ENCODE measurements at places on chromosomes 2 and 18.
A peak's percentile ranks its signal among the peaks of the same experiment; 100 is the strongest.

DNA sequence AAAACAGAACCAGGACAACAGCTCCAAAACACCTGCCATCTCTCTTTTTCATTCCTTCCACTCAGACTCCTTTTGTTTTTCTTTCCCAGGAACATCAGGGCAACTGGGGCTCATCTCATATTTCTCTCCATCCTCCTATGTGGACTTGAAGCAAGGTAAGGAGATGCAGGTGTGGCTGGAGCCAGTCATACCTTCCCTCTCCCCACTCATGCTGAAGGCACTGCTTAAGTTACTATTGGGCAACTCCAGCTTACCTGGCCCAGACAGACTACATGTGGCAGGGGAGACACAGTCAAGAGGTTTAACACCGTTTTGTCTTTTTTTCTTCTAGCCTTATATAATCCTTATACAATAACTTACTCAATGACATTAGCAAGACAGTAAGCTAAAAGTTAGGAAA, 38.4 kb downstream of the LAMA1 start:
- H3K4me1 ChIP-seq: no peaks in the 10 kb centered on the region
- no peaks in the 10 kb centered on the region for H3K27me3 ChIP-seq
- H3K27ac ChIP-seq: no peak overlapping the region
- H3K36me3 ChIP-seq: no peaks in the 10 kb centered on the region

DNA sequence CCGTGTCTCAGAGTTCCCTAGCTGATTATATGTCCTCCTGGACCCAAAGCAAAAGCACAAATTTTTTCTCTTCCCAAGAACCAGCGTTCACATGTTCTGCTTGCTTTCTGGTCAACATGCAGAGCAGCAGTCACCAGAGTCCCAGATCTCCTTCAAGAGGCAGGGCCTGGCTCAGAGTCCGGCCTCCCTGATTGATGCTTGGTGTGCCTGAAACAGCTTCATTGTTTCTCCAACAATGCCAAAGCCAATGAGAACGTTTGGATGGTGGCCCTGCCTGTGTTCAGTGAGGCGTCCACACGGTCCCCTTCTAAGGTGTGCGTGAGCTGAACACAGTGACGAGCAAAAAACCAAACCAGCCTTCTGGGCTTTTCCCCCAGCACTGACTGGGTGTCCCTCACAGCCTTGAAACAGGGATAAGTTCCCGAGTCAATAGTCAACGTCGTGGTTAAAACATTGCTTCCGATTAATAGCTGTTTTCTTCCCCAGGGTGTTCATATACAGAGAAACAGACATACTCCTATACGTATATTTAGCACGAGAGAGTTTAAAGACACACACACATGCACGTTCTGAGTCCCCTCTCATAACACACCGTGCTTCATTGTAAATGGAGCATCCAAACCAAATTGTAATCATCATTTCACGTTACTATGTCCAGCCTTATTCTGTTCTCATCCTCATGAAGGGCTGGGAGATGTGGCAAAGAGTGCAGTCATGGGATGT, 19.3 kb upstream of the POU3F3 start:
- H3K27ac ChIP-seq: no peak overlapping the region
- no peaks in the 10 kb centered on the region for H3K36me3 ChIP-seq
- DNase-seq: no peak
- no peak overlapping the region for H3K4me3 ChIP-seq
- H3K27me3 ChIP-seq: peaks cover 7% of the 10 kb centered on the region

DNA sequence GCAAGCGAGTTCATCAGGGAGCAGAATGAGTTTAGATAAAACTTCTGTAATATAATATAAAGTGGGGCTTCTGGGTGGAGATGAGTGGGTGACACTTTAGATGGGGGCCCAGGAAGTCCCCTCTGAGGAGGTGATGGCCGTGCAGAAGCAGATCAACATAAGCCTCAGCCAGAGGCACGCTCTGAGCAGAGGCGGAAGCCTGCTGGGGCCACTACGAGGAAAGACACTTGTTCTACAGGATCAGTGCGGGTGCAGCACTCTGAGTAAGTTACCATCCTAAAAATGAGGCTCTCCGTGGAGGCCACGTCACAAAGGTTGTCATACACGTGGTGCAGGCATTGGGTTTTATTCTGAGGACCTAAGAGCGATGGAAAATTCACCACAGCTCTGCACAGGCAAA, 22.3 kb downstream of the TMEM18 start:
- H3K4me3 ChIP-seq: no peak overlapping the region
- no peaks in the 10 kb centered on the region for H3K36me3 ChIP-seq
- DNase-seq: no peak
- H3K27ac ChIP-seq: no peak overlapping the region
- peaks cover 31% of the 10 kb centered on the region for H3K27me3 ChIP-seq
- peaks cover 19% of the 10 kb centered on the region for H3K4me1 ChIP-seq

- H3K27ac ChIP-seq: no peak overlapping the region
- DNase-seq: no peak
- peaks cover 25% of the 10 kb centered on the region for H3K27me3 ChIP-seq
- no peaks in the 10 kb centered on the region for H3K36me3 ChIP-seq
Measured at GRCh38 chr18:77168811-77169311, 36.3 kb upstream of the MBP start.

- no peak overlapping the region for H3K27ac ChIP-seq
- H3K4me1 ChIP-seq: no peaks in the 10 kb centered on the region
- H3K36me3 ChIP-seq: no peaks in the 10 kb centered on the region
- no peak for DNase-seq
Measured at GRCh38 chr18:79010802-79011201, 31.2 kb downstream of the SALL3 start.

DNA sequence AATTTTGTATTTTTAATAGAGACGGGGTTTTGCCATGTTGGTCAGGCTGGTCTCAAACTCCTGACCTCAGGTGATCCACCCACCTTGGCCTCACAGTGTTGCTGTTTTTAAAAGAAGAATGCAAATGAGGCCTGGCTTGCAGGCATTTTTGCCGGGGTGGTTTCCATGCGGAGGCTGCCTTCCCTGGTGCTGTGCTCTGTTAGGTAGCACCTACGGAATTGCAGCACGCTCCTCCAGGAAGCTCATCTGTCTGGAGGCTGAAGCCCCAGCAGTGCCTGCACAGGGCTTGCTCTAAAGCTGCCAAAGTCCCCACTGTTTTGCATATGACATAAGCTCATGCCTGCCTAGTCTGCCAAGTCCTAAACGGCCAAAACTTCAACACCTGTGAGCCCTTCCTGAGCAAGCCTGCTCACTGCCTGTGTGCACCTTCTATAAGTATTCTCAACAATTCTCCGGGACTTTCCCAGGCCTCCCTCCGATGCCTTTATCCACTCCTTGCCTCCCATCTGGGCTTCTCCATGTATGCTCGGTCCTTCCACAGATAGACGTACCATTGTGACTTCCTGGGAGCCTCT, 551.3 kb upstream of the RAB6C start:
- peaks cover 22% of the 10 kb centered on the region for H3K27me3 ChIP-seq
- H3K4me1 ChIP-seq: no peaks in the 10 kb centered on the region
- H3K4me3 ChIP-seq: no peak overlapping the region
- no peak overlapping the region for H3K27ac ChIP-seq

GRCh38 chr2:165182029-165182428, 21.8 kb downstream of the SCN3A start:
- no peaks in the 10 kb centered on the region for H3K27me3 ChIP-seq
- no peaks in the 10 kb centered on the region for H3K4me1 ChIP-seq
- no peaks in the 10 kb centered on the region for H3K36me3 ChIP-seq
- DNase-seq: no peak
- no peak overlapping the region for H3K4me3 ChIP-seq

- DNase-seq: no peak
- H3K4me1 ChIP-seq: peaks cover 70% of the 10 kb centered on the region
- peak overlapping the region; percentile 100 for H3K4me3 ChIP-seq
- H3K36me3 ChIP-seq: peaks cover 53% of the 10 kb centered on the region
Measured at GRCh38 chr2:216110620-216111019, 1.5 kb downstream of the XRCC5 start.

DNA sequence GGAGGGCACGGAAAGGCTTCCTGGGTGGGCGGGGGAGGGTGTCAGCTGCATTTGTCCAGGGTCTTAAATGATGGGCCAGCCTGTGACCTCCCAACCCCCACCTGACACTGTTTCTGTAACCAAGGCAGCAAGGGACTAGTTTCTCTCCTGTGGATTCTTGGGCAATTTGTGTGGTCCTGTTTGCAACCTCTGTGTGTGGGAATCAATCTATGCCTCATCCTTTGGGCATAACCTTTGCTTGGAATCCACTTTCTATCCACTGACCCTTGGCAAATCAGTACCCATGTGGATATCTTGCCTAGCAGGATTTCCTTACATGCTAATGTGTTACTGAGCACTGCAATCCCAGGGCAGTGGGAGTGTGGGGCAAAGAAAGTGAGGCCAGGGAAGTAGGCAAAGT, 54.1 kb downstream of the GPR39 start:
- H3K27ac ChIP-seq: no peak overlapping the region
- no peak overlapping the region for H3K4me3 ChIP-seq
- H3K36me3 ChIP-seq: no peaks in the 10 kb centered on the region
- no peaks in the 10 kb centered on the region for H3K4me1 ChIP-seq

DNA sequence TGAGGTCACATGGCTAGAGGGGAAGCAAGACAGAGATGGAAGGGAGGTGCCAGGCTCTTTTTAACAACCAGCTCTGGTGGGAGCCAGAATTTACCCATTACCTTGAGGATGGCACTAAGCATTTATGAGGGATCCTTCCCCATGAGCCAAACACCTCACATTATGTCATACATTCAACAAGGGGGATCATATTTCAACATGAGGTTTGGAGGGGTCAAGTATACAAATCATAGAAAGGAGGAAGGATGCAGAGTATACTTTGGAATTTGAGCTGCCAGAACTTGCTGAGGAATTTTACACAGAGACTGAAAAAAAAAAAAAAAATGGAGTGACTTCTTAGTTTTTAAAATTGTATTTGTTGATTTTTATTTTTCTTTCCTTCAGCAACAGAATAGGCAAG, 891.4 kb downstream of the CCDC85A start:
- H3K27me3 ChIP-seq: no peaks in the 10 kb centered on the region
- no peak for DNase-seq
- H3K4me1 ChIP-seq: no peaks in the 10 kb centered on the region
- no peak overlapping the region for H3K27ac ChIP-seq
- no peaks in the 10 kb centered on the region for H3K36me3 ChIP-seq

- no peak for DNase-seq
- H3K4me3 ChIP-seq: no peak overlapping the region
- H3K36me3 ChIP-seq: peaks cover 2% of the 10 kb centered on the region
- H3K4me1 ChIP-seq: no peaks in the 10 kb centered on the region
Measured at GRCh38 chr2:65500310-65501040, 68.1 kb upstream of the SPRED2 start.

DNA sequence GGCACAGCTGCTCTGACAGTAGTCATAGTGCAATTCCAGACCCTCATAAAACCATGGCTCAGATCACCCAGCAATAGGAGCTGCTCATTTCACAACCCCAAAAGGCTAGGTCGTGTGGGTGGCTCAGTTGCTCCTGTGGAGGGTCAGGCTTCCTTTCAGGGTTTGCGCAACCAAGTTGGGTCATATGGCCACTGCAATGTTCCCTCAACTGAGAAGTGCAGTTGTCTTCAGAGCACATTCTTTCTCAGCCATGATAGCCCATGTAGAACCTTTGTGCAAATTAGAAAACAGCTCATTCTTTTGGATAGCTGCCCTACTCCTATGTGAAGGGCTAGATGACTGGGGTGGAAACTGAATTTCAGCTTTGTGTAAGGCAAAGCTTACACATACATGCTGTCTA, 3.2 kb downstream of the SERPINB13 start:
- H3K4me1 ChIP-seq: no peaks in the 10 kb centered on the region
- no peak for DNase-seq
- no peak overlapping the region for H3K4me3 ChIP-seq
- H3K27me3 ChIP-seq: peaks cover 30% of the 10 kb centered on the region

GRCh38 chr2:201156036-201156435, 26.9 kb upstream of the CASP10 start:
- DNase-seq: no peak
- no peak overlapping the region for H3K27ac ChIP-seq
- peaks cover 76% of the 10 kb centered on the region for H3K36me3 ChIP-seq
- peaks cover 50% of the 10 kb centered on the region for H3K4me1 ChIP-seq
- no peaks in the 10 kb centered on the region for H3K27me3 ChIP-seq

DNA sequence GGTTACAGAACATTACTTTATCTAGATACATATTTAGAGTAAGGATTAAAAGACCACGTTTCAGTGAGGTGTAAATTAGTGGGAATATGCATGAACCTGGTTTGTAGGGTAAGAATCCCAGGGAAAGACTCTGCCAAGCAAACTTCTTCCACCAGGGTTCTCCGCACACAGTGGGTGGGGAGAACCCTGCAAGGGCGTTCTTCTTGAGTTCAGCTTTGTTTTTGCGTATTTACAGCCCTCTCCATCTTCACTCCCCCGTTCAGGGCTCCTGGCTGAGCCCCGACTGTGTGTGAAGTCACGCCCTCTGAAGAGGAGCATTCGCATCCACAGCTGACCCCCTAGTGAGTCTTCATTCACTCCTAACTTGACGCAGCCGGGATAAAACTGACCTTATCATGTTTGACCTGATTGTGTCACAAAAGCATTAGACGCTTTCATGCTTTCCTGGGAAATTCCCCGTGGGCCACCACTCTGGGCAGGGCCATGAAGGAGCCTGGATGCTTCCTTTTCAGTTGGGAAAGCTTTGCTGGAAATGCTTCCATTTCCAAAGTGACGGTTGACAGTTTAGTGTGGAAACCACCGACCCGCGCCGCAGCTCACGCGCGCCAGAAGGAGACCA, 1.0 kb downstream of the ALKAL2 start:
- no peaks in the 10 kb centered on the region for H3K4me1 ChIP-seq
- no peak overlapping the region for H3K27ac ChIP-seq
- no peak for DNase-seq
- no peak overlapping the region for H3K4me3 ChIP-seq

GRCh38 chr2:75667884-75668283, 21.3 kb downstream of the MRPL19 start:
- H3K4me3 ChIP-seq: no peak overlapping the region
- no peaks in the 10 kb centered on the region for H3K27me3 ChIP-seq
- H3K27ac ChIP-seq: peak overlapping the region; percentile 22
- no peaks in the 10 kb centered on the region for H3K4me1 ChIP-seq
- peaks cover 31% of the 10 kb centered on the region for H3K36me3 ChIP-seq

DNA sequence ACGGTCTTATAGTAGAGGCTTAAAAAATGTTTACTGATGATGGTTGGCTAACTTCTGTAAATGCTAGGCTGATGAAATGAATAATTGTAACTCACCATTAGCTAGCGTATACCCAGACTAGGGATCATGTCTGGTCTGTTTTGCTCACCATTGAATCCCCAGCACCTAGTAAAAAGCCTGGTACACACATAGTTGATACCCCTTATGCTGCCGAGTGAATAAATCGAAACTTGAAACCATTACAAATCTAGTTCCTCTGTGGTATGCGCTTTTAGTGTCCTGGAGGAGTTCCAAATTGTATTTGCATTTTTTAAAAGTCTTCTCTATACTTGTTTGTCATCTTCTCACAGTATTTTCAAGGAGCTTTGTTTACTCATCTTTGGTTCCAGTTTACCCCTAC, 1.3 kb downstream of the TAF1B start:
- H3K36me3 ChIP-seq: peaks cover 30% of the 10 kb centered on the region
- no peaks in the 10 kb centered on the region for H3K27me3 ChIP-seq
- H3K27ac ChIP-seq: peak overlapping the region; percentile 98
- peaks cover 53% of the 10 kb centered on the region for H3K4me1 ChIP-seq

- DNase-seq: no peak
- peak overlapping the region; percentile 75 for H3K4me3 ChIP-seq
- peaks cover 28% of the 10 kb centered on the region for H3K4me1 ChIP-seq
- H3K36me3 ChIP-seq: peaks cover 31% of the 10 kb centered on the region
- H3K27ac ChIP-seq: no peak overlapping the region
Measured at GRCh38 chr2:96118698-96119388, 2.5 kb upstream of the ADRA2B start.

GRCh38 chr2:24404491-24404921, 44.2 kb upstream of the ITSN2 start:
- H3K4me1 ChIP-seq: no peaks in the 10 kb centered on the region
- H3K36me3 ChIP-seq: no peaks in the 10 kb centered on the region
- no peak overlapping the region for H3K27ac ChIP-seq
- peaks cover 6% of the 10 kb centered on the region for H3K27me3 ChIP-seq
- H3K4me3 ChIP-seq: no peak overlapping the region
- DNase-seq: no peak
